NCI-H1048 (cell line): ENCODE measurements at places on chromosomes 12 and 14.

GRCh38 chr14:55715889-55716288 lies 135.9 kb downstream of the KTN1 start:
- DNase-seq = no peak

DNA sequence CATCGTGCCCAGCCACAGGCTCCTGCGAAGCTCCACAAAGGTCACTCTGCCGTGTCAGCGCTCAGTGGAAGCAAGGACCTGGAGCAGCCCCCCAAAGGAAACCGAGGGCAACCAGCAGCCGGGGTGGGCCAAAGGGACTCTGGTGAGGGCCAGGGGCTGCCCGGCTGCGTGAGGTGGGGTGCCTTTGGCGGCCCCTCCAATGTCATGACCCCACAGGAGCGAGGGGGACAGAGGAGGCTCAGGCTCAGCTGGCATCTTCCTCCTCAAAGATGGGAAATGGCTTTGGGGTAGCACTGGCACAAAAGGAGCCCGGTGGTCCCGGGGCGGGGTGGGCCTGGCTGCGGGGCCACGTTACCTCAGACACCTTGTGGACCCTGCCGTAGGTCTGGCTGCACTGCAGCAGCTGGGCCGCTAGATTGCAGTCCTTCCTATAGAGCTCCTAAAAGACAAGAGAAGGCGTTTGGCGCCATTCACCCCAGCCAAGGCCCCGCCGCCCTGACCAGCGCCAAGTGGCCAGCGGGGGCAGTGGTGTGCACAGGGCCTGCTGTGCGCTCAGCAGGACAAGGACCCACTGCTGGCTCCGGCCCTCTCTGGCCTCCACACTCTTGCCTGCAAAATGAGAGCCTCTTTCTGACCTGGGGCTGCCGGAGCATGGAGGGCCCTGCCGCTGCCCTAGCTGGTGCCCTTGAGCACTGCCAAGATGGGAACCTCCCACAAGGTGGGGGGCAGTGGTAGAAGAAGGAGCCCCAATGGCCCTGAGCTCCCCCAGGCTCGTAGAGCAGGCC lies 46.9 kb downstream of the BEGAIN start:
- DNase-seq = no peak

GRCh38 chr12:129053232-129053631 lies 200.0 kb downstream of the GLT1D1 start:
- DNase-seq = no peak

GRCh38 chr12:80692114-80692513 lies 15.3 kb upstream of the MYF6 start:
- DNase-seq = no peak
